ENCODE measurements at places on chromosomes 1 and 21.

GRCh38 chr1:178566187-178566586 lies 53.3 kb downstream of the TEX35 start:
- DNase-seq, result no peak

- DNase-seq, result no peak
Observed at GRCh38 chr1:111723091-111723806, 15.9 kb downstream of the INKA2 start.

DNA sequence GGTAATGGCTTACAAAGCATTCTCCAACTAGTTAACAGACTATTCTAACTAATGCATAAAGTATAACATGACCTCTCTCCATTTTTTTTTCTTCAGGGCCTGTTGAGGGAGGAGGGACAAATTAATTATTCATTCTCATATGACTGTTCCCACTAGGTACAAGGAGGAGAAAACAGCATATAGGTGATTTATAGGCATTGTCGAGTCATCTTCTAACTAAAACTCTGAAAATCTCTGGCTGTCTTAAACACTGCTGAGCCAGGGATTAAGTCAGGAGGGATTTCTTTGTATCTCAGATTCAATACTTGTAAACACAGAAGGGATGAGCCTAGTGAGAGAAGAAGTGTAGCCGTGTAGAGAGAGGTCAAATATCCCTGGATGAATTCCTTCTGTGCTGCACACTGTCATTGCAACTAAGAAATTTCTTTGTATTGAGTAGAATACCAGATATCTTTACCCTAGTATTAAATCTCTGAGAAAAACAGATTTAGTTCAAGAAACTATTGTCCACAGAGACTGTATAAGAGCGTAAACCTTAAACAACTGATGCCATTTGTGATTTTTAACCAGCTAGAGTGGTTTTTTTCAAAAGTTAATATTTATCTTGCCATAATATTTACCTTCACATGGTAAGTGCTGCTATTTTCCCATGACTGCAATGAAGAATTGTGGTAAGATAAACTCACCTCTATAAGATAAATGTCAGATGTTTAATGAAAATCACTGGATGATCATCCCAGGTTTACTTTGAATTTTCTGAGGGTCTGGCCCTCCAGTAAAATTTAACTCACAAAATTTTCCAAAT lies 465.3 kb downstream of the RWDD3 start:
- no peak for DNase-seq

DNA sequence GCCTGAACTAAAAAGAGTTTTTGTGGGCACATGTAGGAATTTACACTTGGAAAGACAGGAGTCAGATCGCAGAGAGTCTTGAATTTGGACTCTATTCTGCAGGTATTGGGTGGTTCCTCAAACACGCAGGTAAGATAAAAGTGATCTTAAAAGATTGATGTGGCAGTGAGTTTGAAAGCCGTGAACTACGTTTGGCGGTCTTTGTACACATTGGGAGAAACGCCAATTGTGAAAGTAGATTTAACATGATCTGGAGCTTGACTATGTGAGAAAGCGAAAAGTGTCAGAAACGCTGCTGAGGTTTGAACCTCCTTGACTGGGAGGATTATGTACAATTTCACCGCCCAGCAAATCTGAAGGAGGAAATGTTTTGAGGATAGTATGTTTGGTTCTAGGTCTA lies 1.5 kb upstream of the PPP2R5A start:
- DNase-seq, result no peak

DNA sequence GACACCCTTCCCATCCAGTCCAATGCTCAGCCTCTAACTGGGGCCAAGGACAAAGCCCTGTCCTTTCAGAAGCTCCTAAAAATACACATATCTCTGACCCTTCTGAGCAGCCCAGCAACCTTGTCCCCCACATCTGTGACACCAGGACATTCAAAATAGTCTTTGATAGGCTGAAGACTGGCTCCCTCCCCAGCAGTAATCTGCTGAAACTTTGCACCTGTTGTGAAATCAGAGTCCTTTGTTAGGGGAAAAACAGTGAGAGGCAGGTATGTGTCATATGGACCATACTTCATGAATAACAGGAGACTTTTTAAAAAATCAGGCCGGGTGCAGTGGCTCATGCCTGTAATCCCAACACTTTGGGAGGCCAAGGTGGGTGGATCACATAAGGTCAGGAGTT lies 82.4 kb upstream of the VAMP3 start:
- DNase-seq, result no peak

- no peak for DNase-seq
Observed at GRCh38 chr21:40481764-40482163, 365.2 kb downstream of the DSCAM start.

- DNase-seq, result no peak
Observed at GRCh38 chr1:17137441-17137840, 18.2 kb upstream of the PADI2 start.

DNA sequence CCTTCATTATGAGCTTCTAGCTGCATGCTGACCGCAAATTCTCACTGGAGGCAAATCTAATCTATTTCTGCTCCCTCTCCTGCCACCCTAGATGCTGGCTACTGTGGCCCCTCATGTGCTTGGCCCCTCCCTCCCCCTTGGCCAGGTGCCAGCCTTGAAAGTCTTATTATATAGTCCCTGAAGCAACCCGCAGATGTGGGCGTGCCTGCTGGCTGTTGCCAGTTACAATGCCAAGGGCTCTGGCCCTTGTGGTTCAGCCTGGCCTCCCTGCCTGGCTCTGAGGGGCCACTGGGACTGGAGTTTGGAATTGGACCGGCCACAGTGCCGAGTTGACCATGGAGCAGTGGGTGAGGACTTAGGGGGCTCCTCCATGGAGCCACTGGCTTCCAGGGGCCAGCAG lies 78.9 kb upstream of the ACTRT2 start:
- no peak for DNase-seq

GRCh38 chr1:150572918-150573647 lies 6.3 kb downstream of the MCL1 start:
- no peak for DNase-seq

DNA sequence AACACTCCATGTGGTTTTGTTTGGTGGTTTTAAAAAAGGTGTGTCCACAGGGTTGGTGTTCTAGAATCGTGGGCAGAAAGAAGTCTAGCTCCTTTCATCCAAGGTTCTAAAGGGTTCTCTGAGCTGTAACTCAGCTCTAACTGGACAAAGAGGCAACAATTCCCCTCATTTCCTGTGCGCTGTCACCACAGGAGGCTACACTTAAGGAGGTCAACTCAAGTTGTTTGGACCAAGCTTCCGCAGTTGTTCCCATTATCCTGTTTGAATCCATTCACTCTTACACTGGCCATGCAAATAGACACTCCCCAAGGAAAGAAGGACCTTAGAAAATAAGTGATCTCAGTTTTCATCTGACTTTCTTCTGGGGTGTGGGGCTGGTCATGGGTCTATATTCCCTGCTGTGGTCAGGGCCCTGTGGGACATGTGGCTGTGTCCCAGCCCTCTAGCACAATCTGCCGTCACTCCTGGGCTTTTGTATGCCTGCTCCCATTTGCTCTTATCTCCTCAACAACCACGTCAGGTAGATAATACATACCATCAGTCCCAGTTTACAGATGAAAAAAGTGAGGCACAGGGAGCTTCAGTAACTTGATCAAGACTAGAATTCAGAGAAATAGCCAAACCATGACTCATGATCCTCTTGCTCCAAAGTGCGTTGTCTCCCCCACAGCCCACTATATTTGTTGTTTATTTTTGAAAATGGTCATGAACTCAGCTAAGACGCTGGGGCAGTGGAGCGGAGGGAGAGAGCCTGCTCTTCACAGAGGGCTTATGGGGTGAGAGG lies 103.6 kb downstream of the RHOU start:
- no peak for DNase-seq

DNA sequence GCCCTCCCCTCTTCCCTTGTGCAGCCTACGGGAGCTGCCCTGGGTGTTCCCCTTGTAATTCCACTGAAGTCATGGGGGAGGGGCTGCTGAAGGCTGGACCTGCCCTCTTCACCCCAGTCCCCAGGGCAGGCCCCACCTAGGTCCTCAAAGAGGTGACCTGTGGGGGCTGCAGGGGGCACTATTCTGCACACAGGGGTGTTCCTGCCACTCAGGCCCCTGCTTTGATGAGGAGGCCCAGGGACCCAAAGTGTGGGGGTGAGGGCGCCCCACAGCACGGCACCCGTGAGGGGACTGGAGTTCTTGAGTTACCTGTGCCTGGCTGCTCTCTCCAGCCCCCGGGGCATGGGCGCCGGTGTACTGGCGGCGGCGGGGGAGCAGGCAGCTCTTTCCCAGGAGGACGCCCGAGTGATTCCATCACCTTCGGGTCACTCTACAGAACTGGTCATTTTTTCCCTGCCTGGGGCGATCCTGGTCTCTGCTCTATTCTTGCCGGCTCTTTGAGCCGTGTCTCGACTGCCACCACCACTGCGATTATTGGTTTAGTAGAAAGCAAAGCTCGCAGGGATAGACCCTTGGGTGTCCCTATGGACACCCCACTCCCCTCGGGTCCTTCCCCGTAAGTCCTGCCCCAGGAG lies 6.9 kb upstream of the PRDM16 start:
- DNase-seq, result no peak

DNA sequence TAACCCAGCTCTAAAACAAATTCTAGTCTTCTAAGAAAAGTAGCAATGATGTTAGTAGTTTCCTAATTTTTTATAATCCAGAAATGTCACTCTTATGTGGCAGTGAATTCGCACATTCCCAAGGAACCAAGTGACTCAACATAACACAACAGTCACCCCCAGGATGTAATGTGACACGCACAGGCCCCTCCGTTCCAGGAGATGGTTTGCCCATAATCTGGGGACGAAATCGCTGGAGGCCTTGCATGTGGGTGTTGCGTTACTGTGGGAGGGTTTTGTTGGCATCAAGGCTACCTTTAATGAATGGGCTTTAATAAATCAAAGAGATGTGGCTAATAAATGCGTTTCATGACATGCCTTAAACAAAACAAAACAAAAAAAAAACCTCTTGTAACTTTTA lies 50.9 kb downstream of the EVA1C start:
- DNase-seq, result no peak

GRCh38 chr21:42764883-42765282 lies 111.5 kb downstream of the PDE9A start:
- no peak for DNase-seq

- no peak for DNase-seq
Observed at GRCh38 chr1:114250683-114251572, 97.3 kb upstream of the SYT6 start.

DNA sequence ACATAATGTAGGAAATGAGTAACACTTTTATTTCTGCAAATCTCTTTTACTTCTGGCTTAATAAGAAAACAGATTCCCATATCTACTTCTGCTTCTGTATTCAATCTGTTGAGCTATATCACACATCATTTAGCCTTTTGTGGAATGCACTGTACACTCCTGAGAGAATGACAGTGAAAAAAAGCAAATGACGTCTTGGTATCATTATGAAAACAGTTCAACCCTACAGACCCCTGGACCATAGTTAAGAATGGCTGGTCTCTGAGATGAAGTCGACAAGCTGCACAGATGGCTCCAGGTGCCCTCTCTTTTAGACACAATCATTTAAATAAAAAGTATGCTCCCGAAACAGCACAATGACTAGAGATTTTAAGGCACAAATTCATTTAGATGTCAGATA lies 247.0 kb downstream of the RERE start:
- no peak for DNase-seq

DNA sequence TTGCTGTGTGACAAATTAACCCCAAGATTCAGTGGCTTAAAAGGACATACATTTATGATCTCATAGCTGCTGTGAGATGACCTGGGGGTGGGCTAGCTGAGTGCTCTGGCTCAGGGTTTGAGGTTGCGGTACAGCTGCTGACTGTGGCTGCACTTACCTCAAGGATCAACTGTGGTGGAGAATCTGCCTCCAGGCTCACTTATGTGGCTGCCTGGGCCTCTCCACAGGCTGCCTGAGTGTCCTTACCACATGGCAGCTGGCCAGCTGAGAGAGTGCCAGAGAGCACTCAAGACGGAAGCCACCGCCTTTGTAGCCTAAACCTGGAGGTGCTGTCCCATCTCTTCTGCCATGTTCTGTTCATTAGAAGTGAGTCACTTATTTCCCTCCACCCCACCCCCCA lies 5.7 kb downstream of the LRRC71 start:
- no peak for DNase-seq

DNA sequence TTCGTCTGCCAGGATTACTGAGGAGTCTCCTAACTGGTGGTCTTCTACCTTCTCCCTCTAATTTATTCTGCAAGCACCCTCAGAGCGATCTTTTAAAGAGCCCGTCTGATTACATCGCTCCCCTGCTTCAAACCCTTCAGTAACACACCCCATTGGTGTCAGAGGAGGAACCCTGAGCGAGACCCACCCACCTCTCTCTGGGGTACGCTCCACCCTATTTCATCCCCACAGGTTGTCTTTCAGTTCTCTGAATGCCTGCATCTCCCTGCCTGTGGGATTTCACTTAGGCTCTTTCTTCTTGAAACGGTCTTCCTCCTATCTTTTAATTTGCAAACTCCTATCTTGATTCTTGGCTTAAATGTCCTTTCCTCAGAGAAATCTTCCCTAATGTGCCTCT lies 39.4 kb downstream of the C1orf21 start:
- DNase-seq, result no peak

GRCh38 chr1:111803951-111804350 lies 48.2 kb downstream of the DDX20 start:
- DNase-seq, result no peak

- DNase-seq, result no peak
Observed at GRCh38 chr1:118739501-118739900, 248.6 kb downstream of the TBX15 start.

- DNase-seq, result no peak
Observed at GRCh38 chr1:3817138-3817740, 20.9 kb upstream of the LRRC47 start.

DNA sequence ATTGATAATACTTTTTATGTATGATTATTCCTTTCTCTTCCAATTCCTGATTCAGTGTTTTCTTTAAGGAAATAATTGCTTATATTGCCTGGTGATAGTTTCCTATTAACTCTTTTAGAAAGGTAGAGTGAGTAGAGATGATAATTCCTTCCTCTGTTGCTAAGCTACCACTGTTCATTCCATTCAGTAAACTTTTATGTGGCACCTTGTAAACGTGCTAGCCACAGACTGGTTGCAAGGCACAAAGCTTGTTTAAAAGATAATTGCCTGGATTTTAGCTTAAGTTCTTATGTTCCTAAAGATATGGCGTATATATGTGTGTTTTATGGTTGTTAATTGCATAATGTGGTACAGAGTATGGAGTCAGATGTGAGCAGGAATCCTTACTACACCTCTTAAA lies 3.2 kb downstream of the ZFYVE9 start:
- no peak for DNase-seq

- no peak for DNase-seq
Observed at GRCh38 chr1:1939296-1940122, 20.4 kb upstream of the TMEM52 start.

GRCh38 chr1:45769261-45769932 lies 18.9 kb upstream of the IPP start:
- DNase-seq, result no peak

- DNase-seq, result no peak
Observed at GRCh38 chr1:100924212-100924611, 28.3 kb downstream of the SLC30A7 start.

- DNase-seq, result peak; percentile 23
Observed at GRCh38 chr21:26843933-26844257, 1.3 kb downstream of the ADAMTS1 start.
